ENCODE measurements at places on chromosomes 7 and 10. TPM values are rescaled to one million over a fixed set of nuclear protein-coding genes. Genes with fewer than 3 reads are reported as not detected.

The SYT15 gene
- 2.4 TPM for total RNA-seq

The ADRA2A gene
- 0.14 TPM for total RNA-seq

The RASA4B gene
- total RNA-seq = 2.1 TPM

The NODAL gene
- not detected for total RNA-seq

The PSAP gene
- 880 TPM for total RNA-seq

Measured in A549 treated with GW870086 at 1 μM for 4 hours (cell line).